ENCODE measurements at places on chromosomes 5 and 9. TPM values are rescaled to one million over a fixed set of nuclear protein-coding genes. Genes with fewer than 3 reads are reported as not detected.

UIMC1 gene
- total RNA-seq, result 43.6 TPM

GRCh38 chr5:64792469-64792868 is 23.7 kb downstream of the CWC27 start:
- H3K36me3 ChIP-seq, result peaks cover 6% of the 10 kb centered on the region
- H3K27ac ChIP-seq, result no peak overlapping the region
- no peak for DNase-seq
- peaks cover 10% of the 10 kb centered on the region for H3K4me1 ChIP-seq
- no peaks in the 10 kb centered on the region for H3K27me3 ChIP-seq

PRDM9 gene
- total RNA-seq, result not detected

DNA sequence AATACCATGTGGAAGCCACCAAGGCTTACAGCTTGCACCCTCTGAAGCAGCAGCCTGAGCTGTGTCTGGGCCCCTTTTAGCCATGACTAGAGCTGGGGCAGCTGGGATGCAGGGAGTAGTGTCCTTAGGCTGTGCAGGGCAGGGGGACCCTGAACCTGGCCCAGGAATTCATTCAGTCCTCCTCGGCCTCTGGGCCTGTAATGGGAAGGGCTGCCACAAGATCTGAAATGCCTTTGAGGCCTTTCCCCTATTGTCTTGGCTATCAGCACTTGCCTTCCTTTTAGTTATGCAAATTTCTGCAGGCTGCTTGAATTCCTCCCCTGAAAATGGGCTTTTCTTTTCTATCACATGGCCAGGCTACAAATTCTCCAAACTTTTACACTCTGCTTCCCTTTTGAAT is 9.0 kb downstream of the GPR150 start:
- H3K27me3 ChIP-seq, result no peaks in the 10 kb centered on the region
- no peak overlapping the region for H3K27ac ChIP-seq
- no peak for DNase-seq

DNA sequence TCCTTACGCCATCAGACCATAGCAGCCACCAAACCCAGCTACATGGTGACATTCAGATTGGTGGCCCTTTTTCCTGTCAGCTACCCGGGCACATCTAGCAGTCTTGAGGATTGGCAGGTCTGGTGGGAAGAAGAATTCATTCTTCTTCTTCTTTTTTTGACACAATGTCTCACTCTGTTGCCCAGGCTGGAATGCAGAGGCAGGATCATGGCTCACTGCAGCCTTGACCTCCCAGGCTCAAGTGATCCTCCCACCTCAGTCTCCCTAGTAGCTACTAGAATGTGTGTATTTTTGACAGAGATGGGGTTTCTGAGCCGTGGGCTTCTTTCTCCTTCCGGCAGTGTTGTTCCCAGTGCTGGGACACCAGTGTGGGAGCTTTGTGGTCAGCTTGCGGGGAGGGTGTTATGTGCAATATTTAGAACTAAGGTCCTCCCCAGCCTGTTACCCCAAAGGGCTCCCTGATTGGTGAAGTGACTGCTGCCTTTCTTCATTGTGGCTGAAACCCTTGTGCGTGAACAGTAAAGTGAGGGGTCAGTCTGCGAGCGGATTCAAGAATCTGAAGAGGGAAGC is 3.4 kb downstream of the NTMT1 start:
- no peak for DNase-seq
- H3K4me3 ChIP-seq, result no peak overlapping the region
- peaks cover 50% of the 10 kb centered on the region for H3K4me1 ChIP-seq

GRCh38 chr5:149988126-149988525 is 12.3 kb downstream of the TIGD6 start:
- no peaks in the 10 kb centered on the region for H3K4me1 ChIP-seq
- H3K36me3 ChIP-seq, result peaks cover 1% of the 10 kb centered on the region
- H3K4me3 ChIP-seq, result no peak overlapping the region

EDIL3 gene
- not detected for total RNA-seq

GRCh38 chr5:180214870-180215770 is 6.1 kb upstream of the RASGEF1C start:
- H3K36me3 ChIP-seq, result peaks cover 7% of the 10 kb centered on the region
- H3K27me3 ChIP-seq, result peaks cover 22% of the 10 kb centered on the region
- H3K4me1 ChIP-seq, result no peaks in the 10 kb centered on the region
- H3K4me3 ChIP-seq, result no peak overlapping the region
- DNase-seq, result no peak
- H3K27ac ChIP-seq, result no peak overlapping the region

CAMK2A gene
- not detected for total RNA-seq

TNPO1 gene
- 131 TPM for total RNA-seq

DNA sequence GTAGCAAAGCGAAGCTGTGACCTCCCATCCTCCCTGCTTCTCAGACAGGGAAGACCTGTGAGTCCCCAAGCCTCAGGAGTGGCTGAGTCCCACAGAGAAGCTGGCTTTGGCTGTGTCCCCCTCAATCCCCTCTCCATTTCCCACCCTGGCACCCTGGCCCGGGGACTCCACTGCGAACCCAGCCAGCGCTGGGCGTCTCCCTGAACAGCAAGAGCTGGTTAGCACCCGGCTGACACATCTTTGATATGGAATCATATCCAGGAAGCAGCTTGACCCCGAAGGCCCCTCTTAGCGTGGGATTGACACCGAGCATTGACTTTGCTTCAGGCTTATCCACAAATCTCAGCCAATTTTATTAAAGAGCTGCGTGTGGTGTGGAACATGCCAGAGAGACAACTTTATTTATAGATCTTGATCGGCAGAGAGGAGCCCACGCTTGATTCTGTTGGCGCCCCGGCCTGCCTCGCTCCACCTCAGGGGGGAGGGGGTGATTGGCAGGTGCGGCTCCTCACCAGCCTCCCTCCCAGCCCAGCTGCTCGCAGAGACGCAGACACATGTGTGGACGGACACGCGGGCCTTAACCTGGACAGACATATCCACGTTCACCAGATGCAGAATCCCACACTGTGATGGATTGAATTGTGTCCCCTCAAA is 120.7 kb upstream of the MVB12B start:
- no peaks in the 10 kb centered on the region for H3K36me3 ChIP-seq
- peaks cover 12% of the 10 kb centered on the region for H3K27me3 ChIP-seq

RAB3C gene
- not detected for total RNA-seq

DNA sequence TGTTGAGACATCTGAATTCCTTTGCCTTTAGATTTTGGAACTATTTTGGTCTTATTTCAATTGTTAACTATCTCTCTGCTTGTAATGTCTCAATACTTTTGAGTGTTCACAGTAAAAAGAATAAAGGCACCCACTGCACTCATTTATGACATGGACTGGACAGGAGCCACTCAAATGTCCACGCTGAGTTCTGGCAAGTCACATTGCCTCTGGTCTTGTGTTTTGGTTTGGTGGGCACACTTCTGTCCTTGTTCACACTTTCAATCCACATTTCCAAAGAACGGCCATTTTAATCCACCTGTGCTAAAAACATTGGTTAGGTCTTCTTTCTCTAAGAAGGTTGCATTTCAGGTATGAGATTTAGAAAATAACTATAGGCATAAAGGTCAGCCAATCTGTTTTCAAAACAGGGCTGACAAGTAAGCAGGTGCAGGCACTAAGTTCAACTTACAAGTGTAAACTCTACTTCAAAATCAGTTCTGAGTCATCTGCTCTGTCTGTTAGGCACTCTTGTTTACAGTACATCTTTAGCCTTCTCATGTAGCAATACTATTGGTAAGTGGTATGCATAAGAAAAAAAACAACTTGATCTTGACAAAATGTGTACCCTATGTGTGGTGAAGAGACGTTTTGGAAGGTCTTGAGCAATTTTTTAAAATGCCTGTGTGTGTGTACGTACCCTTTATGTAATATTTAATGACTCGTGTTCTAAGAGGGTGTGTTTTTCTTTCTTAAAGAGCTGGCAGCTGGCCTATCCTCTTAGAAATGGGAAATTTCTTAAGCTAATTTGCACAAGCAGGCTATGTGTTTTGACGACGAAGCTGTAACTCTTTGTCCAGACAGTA is 31.5 kb upstream of the ZFAND5 start:
- no peak overlapping the region for H3K27ac ChIP-seq
- H3K4me1 ChIP-seq, result no peaks in the 10 kb centered on the region
- H3K4me3 ChIP-seq, result no peak overlapping the region
- no peak for DNase-seq
- H3K27me3 ChIP-seq, result no peaks in the 10 kb centered on the region
- no peaks in the 10 kb centered on the region for H3K36me3 ChIP-seq

- H3K4me1 ChIP-seq, result peaks cover 3% of the 10 kb centered on the region
- H3K4me3 ChIP-seq, result no peak overlapping the region
- peaks cover 12% of the 10 kb centered on the region for H3K27me3 ChIP-seq
- no peak overlapping the region for H3K27ac ChIP-seq
- no peaks in the 10 kb centered on the region for H3K36me3 ChIP-seq
Observed at GRCh38 chr5:156481741-156482140, 154.8 kb downstream of the SGCD start.

DNA sequence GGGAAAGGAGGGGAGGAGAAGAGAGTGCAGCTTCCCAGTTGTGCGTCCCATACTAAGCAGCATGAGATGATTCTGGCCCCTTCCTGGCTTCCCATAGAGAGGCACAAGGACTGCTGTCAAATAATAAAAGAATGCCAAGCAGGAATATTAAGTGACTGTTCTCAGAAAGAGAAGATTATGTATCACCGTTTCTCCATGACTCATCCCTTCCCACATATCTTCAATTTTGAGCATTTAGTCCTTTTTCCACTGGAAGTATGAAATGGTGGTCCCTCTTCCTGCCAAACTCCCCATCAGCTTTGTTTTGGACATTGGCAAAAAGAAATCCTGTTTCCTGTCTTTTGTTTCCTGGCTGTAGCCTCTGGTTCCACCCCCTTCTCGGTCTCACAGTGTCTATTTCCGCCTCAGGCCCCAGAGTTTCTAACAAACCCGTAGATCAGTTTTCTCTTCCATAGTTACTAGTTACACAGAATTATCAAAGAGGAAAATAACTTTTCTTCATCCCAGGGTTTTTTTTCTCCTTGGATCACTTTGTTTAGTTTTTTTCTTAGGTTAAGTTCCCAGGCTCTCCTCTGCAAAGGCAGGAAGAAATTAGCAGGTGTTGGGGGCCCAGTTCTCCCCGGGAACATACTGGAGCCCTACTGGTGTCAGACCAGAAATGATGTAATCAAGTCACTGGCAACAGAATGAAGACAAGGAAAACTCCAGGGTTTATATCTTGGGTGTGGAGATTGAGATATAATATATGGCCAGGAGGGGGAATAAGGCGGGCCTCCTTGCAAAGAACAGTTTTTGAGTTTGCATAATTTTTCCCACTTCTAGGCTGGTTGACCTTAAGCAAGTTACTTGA is 26.4 kb upstream of the ARHGAP26 start:
- H3K27ac ChIP-seq, result no peak overlapping the region
- no peaks in the 10 kb centered on the region for H3K36me3 ChIP-seq
- DNase-seq, result no peak
- H3K4me1 ChIP-seq, result peaks cover 8% of the 10 kb centered on the region

- no peak overlapping the region for H3K27ac ChIP-seq
- H3K4me1 ChIP-seq, result no peaks in the 10 kb centered on the region
- no peak for DNase-seq
- H3K4me3 ChIP-seq, result no peak overlapping the region
- H3K27me3 ChIP-seq, result peaks cover 5% of the 10 kb centered on the region
Observed at GRCh38 chr5:93461756-93462155, 119.3 kb downstream of the NR2F1-AS1 start.

DNA sequence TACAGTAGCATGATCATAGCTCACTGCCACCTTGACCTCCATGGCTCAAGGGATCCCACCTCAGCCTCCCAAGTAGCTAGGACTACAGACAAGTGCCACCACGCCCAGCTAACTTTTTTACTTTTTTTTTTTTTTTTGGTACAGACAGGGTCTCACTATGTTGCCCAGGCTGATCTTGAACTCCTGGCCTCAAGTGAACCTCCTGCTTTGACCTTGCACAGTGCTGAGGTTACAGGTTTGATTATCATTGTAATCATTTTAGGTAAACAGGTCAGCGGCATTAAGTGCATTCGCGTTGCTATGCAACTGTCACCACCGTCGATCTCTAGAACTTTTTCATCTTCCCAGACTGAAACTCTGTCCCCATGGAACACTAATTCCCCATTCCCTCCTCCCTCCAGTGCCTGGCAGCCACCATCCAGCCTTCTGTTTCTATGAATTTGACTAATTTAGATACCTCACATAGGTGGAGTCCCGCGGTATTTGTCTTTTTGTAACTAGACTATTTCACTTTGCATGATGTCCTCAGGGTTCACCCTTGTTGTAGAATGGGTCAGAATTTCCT is 5.8 kb upstream of the CARD19 start:
- DNase-seq, result no peak
- H3K4me1 ChIP-seq, result peaks cover 59% of the 10 kb centered on the region
- no peaks in the 10 kb centered on the region for H3K27me3 ChIP-seq
- peaks cover 46% of the 10 kb centered on the region for H3K36me3 ChIP-seq
- H3K4me3 ChIP-seq, result no peak overlapping the region
- H3K27ac ChIP-seq, result peak overlapping the region; percentile 34

- H3K4me3 ChIP-seq, result no peak overlapping the region
- H3K4me1 ChIP-seq, result no peaks in the 10 kb centered on the region
- H3K27ac ChIP-seq, result no peak overlapping the region
- DNase-seq, result no peak
- no peaks in the 10 kb centered on the region for H3K36me3 ChIP-seq
Observed at GRCh38 chr9:96169901-96170300, 132.1 kb downstream of the HSD17B3 start.

- peaks cover 19% of the 10 kb centered on the region for H3K36me3 ChIP-seq
- H3K27ac ChIP-seq, result no peak overlapping the region
- no peaks in the 10 kb centered on the region for H3K27me3 ChIP-seq
- DNase-seq, result no peak
- peaks cover 8% of the 10 kb centered on the region for H3K4me1 ChIP-seq
Observed at GRCh38 chr9:71931166-71931565, 19.7 kb downstream of the C9orf85 start.

- no peaks in the 10 kb centered on the region for H3K36me3 ChIP-seq
- H3K27ac ChIP-seq, result no peak overlapping the region
- H3K27me3 ChIP-seq, result no peaks in the 10 kb centered on the region
- H3K4me3 ChIP-seq, result no peak overlapping the region
- no peak for DNase-seq
Observed at GRCh38 chr5:3393920-3394597, 201.6 kb upstream of the IRX1 start.

DNA sequence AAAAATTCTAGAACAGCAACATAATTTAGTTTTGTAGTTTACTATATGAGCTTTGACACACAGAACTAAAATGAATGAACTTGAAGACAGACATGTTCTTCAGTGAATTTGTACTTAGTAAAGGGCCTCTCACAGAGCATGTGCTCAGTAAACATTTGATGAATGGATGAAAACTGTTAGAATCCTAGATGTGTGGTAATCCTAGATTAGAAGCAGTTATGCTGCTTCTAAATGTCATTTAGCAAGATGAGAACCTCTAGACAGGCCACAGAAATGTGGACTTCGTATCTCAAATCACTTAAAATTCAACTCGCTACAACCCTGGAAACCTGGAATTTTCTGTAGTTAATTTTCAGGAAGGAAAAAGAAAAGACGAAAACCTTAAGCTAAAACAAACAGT is 8.5 kb downstream of the GOLPH3 start:
- no peak overlapping the region for H3K27ac ChIP-seq
- H3K4me3 ChIP-seq, result no peak overlapping the region
- peaks cover 52% of the 10 kb centered on the region for H3K36me3 ChIP-seq

FCHO2 gene
- 0.16 TPM for total RNA-seq

GM2A gene
- 18.0 TPM for total RNA-seq

Measured in activated naive CD8-positive, alpha-beta T cell treated with anti-CD3 and anti-CD28 coated beads for 36 hours (primary cell).